ENCODE measurements at places on chromosomes 1 and 21. TPM values are rescaled to one million over a fixed set of nuclear protein-coding genes. Genes with fewer than 3 reads are reported as not detected.

- DNase-seq: no peak
Observed at GRCh38 chr1:6783221-6783620, 2.0 kb upstream of the CAMTA1 start.

DNA sequence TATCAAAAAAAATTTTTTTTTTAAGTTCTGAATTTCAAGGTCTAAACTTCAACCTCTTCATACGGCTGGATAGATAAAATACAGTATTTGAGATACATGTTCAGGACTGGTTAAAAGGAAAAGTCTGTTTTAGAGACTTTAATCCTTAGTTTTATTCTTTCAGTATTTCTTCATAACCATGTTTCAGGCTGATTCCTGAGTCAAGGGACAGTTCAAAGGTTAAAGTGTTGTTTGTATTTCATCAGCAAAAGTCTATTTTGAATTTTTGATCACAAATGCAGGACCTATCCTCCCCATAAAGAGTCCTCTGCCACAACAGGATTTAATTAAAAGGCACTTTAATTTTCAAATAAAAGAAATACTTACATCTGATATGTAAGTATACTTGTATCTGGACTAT, 53.5 kb downstream of the SELENOF start:
- DNase-seq: no peak

- DNase-seq: no peak
Observed at GRCh38 chr1:93652323-93652949, 29.2 kb downstream of the BCAR3 start.

Gene SNAPIN
- polyA plus RNA-seq: 96.0 TPM

Gene FYB2
- polyA plus RNA-seq: not detected

GRCh38 chr21:16945580-16945979, 567.3 kb upstream of the CXADR start:
- DNase-seq: no peak

DNA sequence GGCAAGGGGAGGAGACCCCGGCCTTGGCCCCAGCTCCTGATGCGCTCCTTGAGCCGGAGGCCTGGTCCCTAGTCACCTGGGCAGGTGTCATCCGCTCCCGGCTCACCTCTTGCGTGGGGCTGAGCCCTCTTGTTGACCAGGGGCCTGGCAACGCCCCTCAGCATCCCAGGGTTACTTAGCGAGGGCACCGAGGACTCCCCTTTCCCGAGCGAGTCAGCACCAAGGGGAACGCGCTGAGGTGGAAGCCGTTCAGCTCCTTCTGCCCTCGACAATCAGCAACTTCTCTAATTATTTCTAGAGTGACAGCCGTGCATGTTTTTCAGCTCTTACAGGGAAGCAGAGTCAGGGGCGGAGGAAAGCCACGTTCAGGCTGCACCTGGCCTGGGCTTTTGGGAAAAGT, 522 bp downstream of the SLC45A1 start:
- DNase-seq: no peak

Gene EVA1C
- 20.0 TPM for polyA plus RNA-seq

Gene ZNF648
- not detected for polyA plus RNA-seq

GRCh38 chr1:233993651-233994050, 89.2 kb downstream of the SLC35F3 start:
- no peak for DNase-seq

DNA sequence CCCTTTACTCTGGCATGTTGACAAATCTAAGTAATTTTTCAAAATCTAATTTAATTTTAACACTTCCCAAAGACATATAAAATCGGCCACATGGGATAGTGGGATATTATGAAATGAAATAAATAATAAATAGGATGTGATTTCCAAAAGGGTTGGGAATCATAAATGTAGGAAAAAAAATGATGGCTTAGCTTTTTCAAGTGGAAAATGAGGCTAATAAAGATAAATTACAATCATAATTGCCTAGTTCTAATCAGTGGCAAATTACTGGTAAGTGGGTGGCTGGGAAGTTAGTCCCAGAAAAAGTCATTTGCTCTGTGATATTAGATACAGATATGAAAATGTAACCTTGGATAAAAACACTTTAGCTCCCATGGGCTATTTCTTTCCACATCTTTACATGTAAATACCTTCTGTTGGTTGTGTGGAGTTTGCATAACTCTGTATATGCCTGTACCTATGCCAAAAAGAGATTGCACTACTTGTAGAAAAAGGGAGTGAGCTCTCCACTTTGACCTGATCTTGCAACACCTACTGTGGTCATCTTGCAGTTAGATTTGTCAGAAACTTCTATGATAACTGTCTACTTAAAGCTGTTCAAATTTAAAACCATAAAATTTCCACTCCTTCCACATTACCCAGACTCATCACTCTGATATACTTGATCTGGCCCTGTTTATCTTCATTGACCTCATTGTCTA, 284.6 kb upstream of the KAZN start:
- DNase-seq: no peak

Gene PRAMEF1
- polyA plus RNA-seq: not detected

Gene MPL
- 0.57 TPM for polyA plus RNA-seq

Gene PLEKHA6
- polyA plus RNA-seq: not detected

Gene CFAP74
- not detected for polyA plus RNA-seq

Gene CTSS
- polyA plus RNA-seq: 162 TPM

DNA sequence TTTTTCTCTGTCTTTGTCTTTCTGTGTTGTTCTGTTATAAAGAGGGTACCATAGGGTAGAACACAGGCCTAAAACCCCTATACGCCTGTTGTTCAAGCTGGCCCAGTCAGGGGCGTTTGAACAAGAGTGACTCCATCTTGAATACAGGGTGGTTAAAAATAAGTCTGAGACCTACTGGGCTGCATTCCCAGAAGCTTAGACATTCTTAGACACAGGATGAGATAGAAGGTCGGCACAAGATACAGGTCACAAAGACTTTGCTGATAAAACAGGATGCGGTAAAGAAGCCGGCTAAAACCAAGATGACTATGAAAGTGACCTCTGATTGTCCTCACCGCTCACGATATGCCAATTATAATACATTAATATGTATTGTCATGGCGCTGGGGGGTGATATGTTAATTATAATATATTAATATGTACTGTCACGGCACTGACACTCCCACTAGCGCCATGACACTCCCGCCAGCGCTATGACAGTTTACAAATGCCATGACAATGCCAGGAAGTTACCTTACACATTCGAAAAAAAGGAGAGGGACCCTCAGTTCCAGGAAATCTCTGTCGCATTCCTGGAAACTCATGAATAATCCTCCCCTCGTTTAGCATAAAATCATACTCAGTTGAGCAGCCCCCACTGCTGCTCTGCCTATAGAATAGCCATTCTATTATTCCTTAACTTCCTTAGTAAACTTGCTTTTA, 58.5 kb upstream of the KLHDC7A start:
- DNase-seq: no peak

- DNase-seq: no peak
Observed at GRCh38 chr1:196063294-196063693, 544.9 kb downstream of the KCNT2 start.

Gene AVPR1B
- polyA plus RNA-seq: not detected

Gene PBX1
- not detected for polyA plus RNA-seq

Gene KMO
- not detected for polyA plus RNA-seq
